Natural killer cell (primary cell): ENCODE measurements at places on chromosomes 1 and 21. TPM values are rescaled to one million over a fixed set of nuclear protein-coding genes. Genes with fewer than 3 reads are reported as not detected.

DMBX1 gene
- not detected for total RNA-seq

BTBD19 gene
- total RNA-seq = 4.9 TPM

KRTAP10-3 gene
- not detected for total RNA-seq

RAB42 gene
- total RNA-seq = not detected

TSTD1 gene
- total RNA-seq = 34.3 TPM

IFNLR1 gene
- total RNA-seq = 2.5 TPM

GRCh38 chr21:29149808-29150425, 19.5 kb downstream of the MAP3K7CL start:
- no peak overlapping the region for H3K4me3 ChIP-seq
- no peaks in the 10 kb centered on the region for H3K27me3 ChIP-seq
- H3K4me1 ChIP-seq = peaks cover 6% of the 10 kb centered on the region
- H3K36me3 ChIP-seq = no peaks in the 10 kb centered on the region

DNA sequence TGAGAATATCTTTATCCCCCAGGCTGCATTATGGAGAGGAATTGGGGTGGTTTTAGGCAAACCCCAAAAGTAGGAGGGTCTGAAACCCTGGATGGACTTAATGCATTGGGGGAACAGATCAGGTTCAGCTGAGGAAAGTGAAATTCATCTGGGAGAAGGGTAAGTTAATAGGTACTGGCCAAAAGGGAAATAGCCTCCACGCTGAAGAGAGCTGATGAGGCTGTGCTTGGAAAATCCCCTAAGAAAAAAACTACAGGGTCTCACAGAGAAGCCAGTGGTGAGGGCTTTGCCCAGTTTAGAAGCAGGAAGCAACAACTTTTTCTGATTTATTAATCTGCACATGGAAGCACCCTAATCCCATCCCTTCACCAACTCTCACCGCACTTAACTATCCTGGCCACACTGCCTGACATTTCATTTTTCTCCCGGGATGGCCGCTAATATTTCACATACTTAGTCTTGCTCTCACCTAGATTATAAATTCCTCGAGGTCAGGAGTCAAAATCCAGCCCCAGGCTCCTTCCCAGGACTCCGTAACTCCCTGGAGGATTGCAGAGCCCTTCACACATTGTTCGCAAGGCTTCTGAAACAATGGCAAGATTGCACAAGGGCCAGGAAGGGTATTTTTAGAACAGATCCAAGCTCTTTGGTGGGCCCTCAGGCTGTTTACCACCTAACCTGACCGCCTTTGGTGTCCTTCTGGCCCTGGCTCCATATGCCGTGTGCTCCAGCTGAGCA, 60.9 kb upstream of the TARBP1 start:
- H3K4me1 ChIP-seq = no peaks in the 10 kb centered on the region
- no peaks in the 10 kb centered on the region for H3K36me3 ChIP-seq
- no peak for DNase-seq
- no peaks in the 10 kb centered on the region for H3K27me3 ChIP-seq
- H3K4me3 ChIP-seq = no peak overlapping the region

- peak overlapping the region; percentile 30 for H3K4me3 ChIP-seq
- no peaks in the 10 kb centered on the region for H3K27me3 ChIP-seq
Measured at GRCh38 chr1:84090447-84091245, 53.4 kb upstream of the PRKACB start.

DNA sequence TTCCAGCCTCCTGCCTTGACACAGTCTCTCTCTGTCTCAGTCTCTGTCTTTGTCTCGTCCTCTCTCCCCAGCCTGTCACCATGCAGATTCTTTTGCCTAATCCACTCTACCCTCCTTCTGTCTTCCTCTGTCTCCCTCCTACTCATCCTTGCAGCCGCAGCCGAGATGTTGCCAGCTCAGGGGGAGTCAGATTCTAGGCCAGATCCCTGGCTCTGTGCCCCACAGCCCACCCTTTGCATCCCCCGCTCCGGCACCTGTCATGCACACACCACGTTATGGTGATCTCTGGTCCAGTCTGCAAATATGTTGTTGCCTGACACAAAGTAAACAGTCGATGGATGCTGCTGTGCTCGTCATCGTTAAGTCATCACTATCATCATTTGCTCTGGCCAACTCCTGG, 35.5 kb upstream of the IGSF21 start:
- no peaks in the 10 kb centered on the region for H3K36me3 ChIP-seq
- no peaks in the 10 kb centered on the region for H3K27me3 ChIP-seq
- H3K4me1 ChIP-seq = no peaks in the 10 kb centered on the region
- H3K4me3 ChIP-seq = no peak overlapping the region

GRCh38 chr1:171954361-171954760, 113.1 kb downstream of the DNM3 start:
- H3K27me3 ChIP-seq = no peaks in the 10 kb centered on the region
- no peak overlapping the region for H3K4me3 ChIP-seq
- no peaks in the 10 kb centered on the region for H3K36me3 ChIP-seq
- no peak for DNase-seq
- no peak overlapping the region for H3K27ac ChIP-seq
- no peaks in the 10 kb centered on the region for H3K4me1 ChIP-seq

DNA sequence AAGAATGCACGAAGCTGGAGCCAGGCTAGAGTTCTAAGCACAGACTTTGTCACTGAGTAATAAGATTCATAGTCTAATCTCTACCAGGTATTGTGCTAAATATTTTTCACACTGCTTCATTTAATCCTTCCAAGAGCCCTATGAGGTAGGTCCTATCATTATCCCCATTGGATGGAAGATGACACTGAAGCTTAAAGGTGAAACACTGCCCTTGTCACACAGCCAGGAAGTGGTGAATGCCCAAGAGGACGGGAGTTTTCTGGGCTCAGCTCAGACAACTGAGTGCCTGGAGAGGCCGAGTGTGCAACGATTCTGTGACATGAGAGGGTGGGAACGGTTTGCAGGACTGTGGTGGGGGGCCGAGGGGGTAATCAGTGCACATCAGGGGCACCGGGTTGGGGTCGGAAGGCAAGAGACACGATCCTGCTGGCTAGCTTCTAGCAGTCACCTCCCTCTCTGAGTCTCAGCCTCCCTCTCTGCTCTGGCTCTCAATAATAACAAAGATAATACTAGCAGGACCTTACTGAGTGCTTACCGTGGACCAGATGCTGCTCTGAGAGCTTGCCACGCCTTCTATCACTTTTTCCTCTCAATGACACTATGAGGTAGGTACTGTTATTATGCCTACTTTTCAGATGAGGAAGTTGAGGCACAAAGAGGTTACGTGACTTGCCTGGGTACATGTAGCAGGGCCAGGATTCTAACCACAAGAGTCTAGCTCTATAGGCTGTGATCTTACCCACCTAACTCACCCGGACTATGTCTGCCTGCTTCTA, 12.4 kb downstream of the KCNQ4 start:
- H3K27ac ChIP-seq = no peak overlapping the region
- DNase-seq = peak; percentile 45
- H3K36me3 ChIP-seq = no peaks in the 10 kb centered on the region
- H3K27me3 ChIP-seq = no peaks in the 10 kb centered on the region
